Activated naive CD8-positive, alpha-beta T cell treated with anti-CD3 and anti-CD28 coated beads, Interleukin-2, amount 50 U/mL, for 16 hours (primary cell): ENCODE measurements at places on chromosomes 13 and 19.

DNA sequence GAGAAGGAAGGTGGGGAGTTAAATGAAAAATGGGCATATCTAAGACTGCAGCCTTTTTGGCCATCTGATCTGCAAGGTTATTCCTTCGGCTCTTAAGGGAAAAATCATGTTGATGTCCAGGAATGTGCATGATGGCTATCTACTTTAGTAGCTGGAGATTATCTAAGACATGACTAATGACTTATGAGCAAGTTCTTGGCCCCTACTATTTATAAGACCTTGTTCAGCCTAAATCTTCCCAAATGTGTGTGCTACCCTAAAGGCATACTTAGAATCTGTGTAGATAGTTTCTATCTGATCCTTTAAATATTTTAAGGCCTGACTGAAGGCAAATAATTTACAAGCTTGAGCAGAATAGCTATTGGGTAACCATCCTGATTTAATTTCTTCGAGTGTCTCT lies 41.8 kb upstream of the CD177 start:
- no peak for DNase-seq

GRCh38 chr13:84730376-84730775 lies 848.1 kb upstream of the SLITRK1 start:
- DNase-seq: no peak

DNA sequence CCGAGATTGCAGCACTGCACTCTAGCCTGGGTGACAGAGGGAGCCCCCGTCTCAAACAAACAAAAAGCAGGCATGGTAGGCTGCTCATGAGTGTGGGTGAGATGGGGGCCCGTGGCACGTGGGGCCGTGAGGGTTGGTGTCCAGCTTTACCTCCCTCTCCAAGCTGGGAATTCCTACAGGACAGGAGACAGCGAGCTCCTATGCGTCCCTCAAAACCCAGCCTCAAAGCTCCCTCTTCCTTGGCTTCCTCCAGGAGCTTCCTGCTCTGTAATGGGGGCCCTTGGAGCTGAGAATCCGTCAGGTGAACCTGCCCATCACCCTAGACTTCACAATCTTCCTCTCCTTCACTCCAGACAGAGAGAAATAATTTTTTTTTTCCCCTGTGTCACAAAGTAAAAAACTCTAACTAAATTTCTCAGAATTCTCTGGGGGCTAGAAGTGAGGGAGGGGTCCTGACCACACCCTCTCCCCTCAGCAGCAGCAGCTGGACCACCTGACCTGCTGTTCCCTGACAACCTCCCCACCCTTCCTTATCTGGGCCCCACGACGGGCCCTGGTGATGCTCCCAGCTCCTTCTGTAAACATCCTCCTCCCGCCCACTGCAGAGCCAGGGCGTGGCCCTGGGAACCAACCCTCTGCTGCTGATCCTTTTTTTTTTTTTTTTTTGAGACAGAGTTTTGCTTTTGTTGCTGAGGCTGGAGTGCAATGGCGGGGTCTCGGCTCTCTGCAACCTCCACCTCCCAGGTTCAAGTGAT lies 22.1 kb upstream of the WDR18 start:
- no peak for DNase-seq

- DNase-seq: no peak
These were observed 1.5 kb downstream of the PLEKHF1 start for GRCh38 chr19:29666578-29667386.

- DNase-seq: no peak
These were observed 937 bp upstream of the SPRY2 start for GRCh38 chr13:80341756-80342370.
